Lung (tissue), 17 donors: ENCODE measurements at places on chromosomes 1 and 21. TPM values are rescaled to one million over a fixed set of nuclear protein-coding genes. Genes with fewer than 3 reads are reported as not detected.
A peak's percentile ranks its signal among the peaks of the same experiment; 100 is the strongest.

- no peaks in the 10 kb centered on the region for H3K4me1 ChIP-seq
- DNase-seq: no peak
- no peaks in the 10 kb centered on the region for H3K36me3 ChIP-seq
- no peak overlapping the region for H3K4me3 ChIP-seq
- peaks cover 8% of the 10 kb centered on the region for H3K27me3 ChIP-seq
Observed at GRCh38 chr1:152005360-152005912, 11.8 kb upstream of the S100A10 start.

DNA sequence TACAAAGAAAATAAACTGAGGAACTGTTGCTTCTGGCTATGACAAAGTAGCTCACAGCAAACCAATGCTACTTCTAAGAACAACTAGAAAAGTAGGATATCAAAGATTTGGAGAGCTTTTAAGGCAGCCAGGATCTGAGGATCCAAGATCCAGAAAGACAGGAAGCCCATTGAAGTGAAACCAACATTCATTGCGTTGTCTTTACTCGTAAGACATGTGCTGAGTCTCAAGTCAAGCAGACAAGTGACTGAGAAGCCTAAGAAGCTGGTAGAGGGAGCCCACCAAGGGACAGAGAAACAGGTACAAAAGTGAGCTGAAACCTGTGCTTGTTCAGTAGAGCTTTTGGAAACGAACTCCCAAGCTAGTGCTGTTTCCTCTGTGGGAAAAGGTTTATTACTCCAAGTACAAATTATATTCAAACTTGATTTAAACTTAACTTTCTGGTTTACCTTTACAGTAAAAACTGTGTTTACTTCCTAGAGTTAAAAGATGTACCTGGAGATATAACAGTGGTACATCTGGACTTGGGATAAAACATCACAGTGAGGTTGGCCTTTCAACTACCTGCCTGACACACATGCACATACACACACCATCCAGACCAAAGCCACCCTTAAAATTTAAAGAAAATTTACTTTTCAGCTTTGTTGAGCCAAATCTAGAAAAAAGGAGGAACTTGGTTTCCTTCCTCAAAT is 41.2 kb downstream of the NME7 start:
- H3K27ac ChIP-seq: no peak overlapping the region
- no peak overlapping the region for H3K4me3 ChIP-seq
- no peaks in the 10 kb centered on the region for H3K27me3 ChIP-seq
- no peaks in the 10 kb centered on the region for H3K36me3 ChIP-seq
- no peak for DNase-seq
- no peaks in the 10 kb centered on the region for H3K4me1 ChIP-seq

DNA sequence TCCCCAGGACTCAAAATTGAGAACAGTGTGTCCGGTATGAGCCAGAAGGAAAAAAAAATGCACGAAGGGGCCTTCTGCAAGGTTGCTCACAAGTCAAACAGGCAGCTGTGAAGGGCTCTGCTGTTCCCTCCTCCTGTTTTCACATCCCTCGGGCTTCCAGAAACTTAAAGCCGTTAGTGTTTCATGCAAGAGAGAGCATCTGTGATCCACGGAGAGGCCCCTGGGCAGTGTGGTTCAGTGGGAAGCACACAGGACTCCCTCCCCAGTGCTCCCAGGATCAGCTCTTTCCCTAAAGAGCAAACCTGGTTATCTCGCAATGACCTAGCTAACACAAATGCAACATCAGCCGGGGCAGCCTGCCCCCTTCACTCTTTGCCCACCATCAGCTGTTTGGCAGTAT is 2.9 kb upstream of the MATN1 start:
- no peaks in the 10 kb centered on the region for H3K36me3 ChIP-seq
- no peak for DNase-seq
- H3K4me1 ChIP-seq: no peaks in the 10 kb centered on the region
- no peak overlapping the region for H3K27ac ChIP-seq
- H3K27me3 ChIP-seq: no peaks in the 10 kb centered on the region

DNA sequence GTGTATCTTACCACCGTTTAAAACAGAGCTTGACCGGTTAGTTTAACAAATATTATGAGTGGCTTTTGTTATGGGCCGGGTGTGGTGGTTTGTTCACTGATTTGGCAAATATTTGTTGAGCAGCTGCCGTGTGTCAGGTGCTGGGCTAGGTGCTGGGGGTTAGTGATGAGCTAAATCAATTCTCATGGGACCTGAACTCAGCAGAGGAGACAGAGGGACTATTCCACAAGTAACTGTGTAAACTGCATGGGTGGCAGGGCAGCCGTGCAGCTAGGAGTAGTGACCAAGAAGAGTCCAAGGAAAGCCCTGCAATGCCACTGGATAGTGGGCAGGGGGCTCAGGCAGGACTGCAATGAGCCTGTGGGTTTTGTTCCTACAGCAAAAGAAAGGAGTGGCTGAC is 11.2 kb upstream of the C2CD2 start:
- no peak overlapping the region for H3K4me3 ChIP-seq
- no peak overlapping the region for H3K27ac ChIP-seq
- no peaks in the 10 kb centered on the region for H3K27me3 ChIP-seq
- H3K4me1 ChIP-seq: peaks cover 2% of the 10 kb centered on the region
- DNase-seq: no peak
- no peaks in the 10 kb centered on the region for H3K36me3 ChIP-seq

GRCh38 chr1:155063550-155064110 is at the start of gene EFNA4:
Gene EFNA4, plus strand, starts transcription at chr1:155063740. Its CDS starts 84 bp downstream, at chr1:155063824.
- H3K27me3 ChIP-seq: no peaks in the 10 kb centered on the region
- peak; percentile 91 for DNase-seq
- peak within 1 kb of the TSS; percentile 89 for H3K27ac ChIP-seq

- H3K4me3 ChIP-seq: no peak overlapping the region
- H3K36me3 ChIP-seq: no peaks in the 10 kb centered on the region
- DNase-seq: no peak
- H3K27ac ChIP-seq: no peak overlapping the region
- H3K4me1 ChIP-seq: no peaks in the 10 kb centered on the region
- no peaks in the 10 kb centered on the region for H3K27me3 ChIP-seq
Observed at GRCh38 chr21:33387294-33387693, 15.9 kb upstream of the IFNGR2 start.

DNA sequence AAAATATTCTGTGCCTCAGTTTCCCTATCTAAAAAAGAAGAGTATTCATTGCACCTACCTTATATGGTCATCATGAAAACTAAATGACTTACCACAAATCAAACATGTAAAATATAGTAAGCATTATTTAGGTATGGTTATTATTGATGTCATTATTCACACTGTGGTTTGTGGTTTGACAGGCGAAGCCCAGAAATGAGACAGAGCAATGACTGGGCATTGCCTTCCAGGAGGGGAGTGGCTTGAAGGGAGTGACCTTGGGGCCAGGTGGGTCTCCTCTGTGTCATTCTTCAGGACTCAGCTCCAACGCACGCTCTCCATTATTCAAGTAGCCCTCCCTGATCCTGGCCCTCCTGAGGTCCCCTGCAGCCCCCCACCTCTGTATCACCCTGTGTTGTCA is 133.7 kb downstream of the DMRTA2 start:
- no peak overlapping the region for H3K4me3 ChIP-seq
- no peaks in the 10 kb centered on the region for H3K36me3 ChIP-seq
- H3K27ac ChIP-seq: no peak overlapping the region
- DNase-seq: no peak
- peaks cover 2% of the 10 kb centered on the region for H3K27me3 ChIP-seq
- no peaks in the 10 kb centered on the region for H3K4me1 ChIP-seq

- no peaks in the 10 kb centered on the region for H3K27me3 ChIP-seq
- H3K4me1 ChIP-seq: no peaks in the 10 kb centered on the region
- no peak overlapping the region for H3K27ac ChIP-seq
- H3K36me3 ChIP-seq: no peaks in the 10 kb centered on the region
- no peak for DNase-seq
- H3K4me3 ChIP-seq: no peak overlapping the region
Observed at GRCh38 chr1:7912743-7913557, 27.7 kb downstream of the TNFRSF9 start.

DNA sequence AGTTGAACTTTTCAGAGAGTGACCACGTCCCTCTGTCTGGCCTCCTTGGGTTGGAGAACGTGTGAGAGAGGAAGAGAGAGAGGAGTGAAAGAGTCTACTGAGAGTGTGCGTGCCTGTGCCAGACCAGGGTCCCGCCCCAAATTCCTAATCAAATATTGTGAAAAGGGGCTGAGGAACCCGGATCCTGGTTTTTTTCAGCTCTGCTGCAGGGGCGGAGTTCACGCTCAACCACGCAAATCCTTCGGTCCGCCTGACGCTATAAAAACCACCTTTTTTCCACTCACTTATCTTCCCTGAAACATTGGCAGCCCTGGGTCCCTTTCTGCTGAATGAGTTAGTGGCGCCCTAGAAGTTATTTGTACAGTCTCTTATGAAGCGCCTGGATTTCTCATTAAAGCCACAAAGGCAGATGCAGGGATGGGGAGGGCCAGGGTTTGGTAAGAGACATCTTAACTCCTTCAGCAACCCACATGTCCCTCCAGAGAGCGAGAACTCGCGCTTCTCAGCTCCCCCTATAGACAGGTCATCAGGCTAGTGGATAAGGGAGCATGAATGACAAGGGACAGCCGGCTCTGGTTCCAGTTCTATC is at the start of gene FMOD:
FMOD (minus strand) TSS at position 86 of the 589 bp plus-strand sequence. CDS start 2,852 bp downstream, outside the sequence.
- no peaks in the 10 kb centered on the region for H3K27me3 ChIP-seq
- peaks cover 12% of the 10 kb centered on the region for H3K4me1 ChIP-seq
- peak; percentile 93 for DNase-seq
- no peak within 1 kb of the TSS for H3K27ac ChIP-seq
- peaks cover 9% of the 10 kb centered on the region for H3K36me3 ChIP-seq
- no peak within 1 kb of the TSS for H3K4me3 ChIP-seq

The RPTN gene
- not detected for polyA plus RNA-seq

The FCGR2B gene
- 12.0 TPM for polyA plus RNA-seq

GRCh38 chr1:87642581-87643221 is 314.0 kb downstream of the LMO4 start:
- peaks cover 22% of the 10 kb centered on the region for H3K4me1 ChIP-seq
- no peak overlapping the region for H3K4me3 ChIP-seq
- no peak overlapping the region for H3K27ac ChIP-seq
- peak; percentile 63 for DNase-seq
- no peaks in the 10 kb centered on the region for H3K27me3 ChIP-seq

- no peak for DNase-seq
- peaks cover 51% of the 10 kb centered on the region for H3K36me3 ChIP-seq
- no peaks in the 10 kb centered on the region for H3K4me1 ChIP-seq
- no peak overlapping the region for H3K4me3 ChIP-seq
- H3K27ac ChIP-seq: no peak overlapping the region
Observed at GRCh38 chr1:11024874-11025203, 12.4 kb downstream of the TARDBP start.

The INKA2 gene
- 5.5 TPM for polyA plus RNA-seq

DNA sequence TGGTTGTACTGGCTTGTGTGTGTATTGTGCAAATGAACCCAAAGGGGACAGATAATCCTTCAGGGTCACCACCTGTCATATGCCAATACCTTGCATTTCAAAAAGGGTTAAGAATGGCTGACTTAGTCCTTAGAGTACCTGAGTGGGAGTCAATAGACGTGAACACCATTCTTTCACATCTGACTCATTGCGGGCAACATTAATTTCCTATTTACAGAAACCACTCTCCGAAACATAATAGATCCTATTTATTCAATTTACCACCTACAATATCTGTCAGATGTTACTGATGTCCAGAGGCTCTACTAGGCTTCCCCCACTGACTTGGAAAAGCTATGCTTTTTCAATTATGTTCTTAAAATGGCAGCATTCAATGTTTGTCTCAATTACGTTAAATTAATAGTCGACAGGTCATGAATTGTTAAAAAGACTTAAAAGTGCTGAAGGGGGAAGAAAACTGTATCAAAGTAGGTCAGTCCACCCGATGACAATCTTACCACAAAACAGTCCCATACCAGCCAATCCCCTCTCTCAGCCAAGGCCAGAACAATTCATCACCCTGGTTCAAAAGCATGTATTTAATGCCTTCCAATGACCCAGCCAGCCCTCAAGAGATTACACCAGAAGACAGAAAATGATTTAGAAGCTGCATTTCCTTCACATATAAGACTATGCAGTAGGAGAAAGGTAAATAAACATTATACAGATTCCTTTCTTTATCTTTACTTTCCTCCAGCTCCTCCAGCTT is 48.6 kb upstream of the PLA2G2C start:
- peaks cover 29% of the 10 kb centered on the region for H3K4me1 ChIP-seq
- H3K27ac ChIP-seq: no peak overlapping the region
- DNase-seq: no peak
- H3K4me3 ChIP-seq: no peak overlapping the region

The CCNL2 gene
- polyA plus RNA-seq: 97.9 TPM

The CD5L gene
- polyA plus RNA-seq: 0.33 TPM

DNA sequence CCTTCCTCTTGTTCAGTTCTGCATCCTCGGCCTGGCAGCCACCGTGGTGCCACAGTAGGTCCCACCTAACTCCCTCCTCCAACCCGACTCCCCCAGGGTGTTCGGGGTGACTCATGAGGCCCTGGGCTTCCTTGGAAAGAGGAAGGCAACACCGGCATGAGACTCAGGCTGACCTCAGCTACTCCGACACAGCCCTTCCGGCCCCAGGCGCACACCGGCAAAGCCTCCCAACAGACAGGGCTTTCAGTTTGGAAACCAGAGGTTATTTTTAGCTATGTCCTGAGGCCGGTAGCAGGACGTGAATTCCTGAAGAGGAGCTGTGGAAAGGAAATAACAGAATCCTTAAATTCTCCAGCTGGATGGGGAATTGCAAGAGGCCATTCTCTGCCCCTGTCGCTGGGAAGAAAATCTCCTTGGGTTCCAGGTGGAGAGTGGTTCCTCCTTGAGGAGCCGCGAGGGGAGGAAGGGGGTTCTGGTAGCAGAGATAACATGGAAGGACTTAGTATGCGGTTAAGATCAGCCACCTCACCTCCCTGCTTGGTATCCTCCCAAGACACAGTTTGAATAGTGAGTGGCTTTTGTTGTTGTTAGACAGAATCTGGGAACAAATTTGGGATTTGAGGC is 24.4 kb downstream of the PLXNA2 start:
- no peak overlapping the region for H3K4me3 ChIP-seq
- H3K4me1 ChIP-seq: peaks cover 4% of the 10 kb centered on the region
- DNase-seq: no peak
- no peaks in the 10 kb centered on the region for H3K27me3 ChIP-seq

GRCh38 chr1:239547987-239548386 is 161.6 kb downstream of the CHRM3 start:
- DNase-seq: no peak
- no peak overlapping the region for H3K4me3 ChIP-seq
- H3K27ac ChIP-seq: no peak overlapping the region
- H3K4me1 ChIP-seq: no peaks in the 10 kb centered on the region
- H3K27me3 ChIP-seq: no peaks in the 10 kb centered on the region

GRCh38 chr1:16047791-16048475 is 4.4 kb downstream of the CLCNKB start:
- H3K4me3 ChIP-seq: no peak overlapping the region
- DNase-seq: no peak
- no peaks in the 10 kb centered on the region for H3K36me3 ChIP-seq
- H3K27me3 ChIP-seq: no peaks in the 10 kb centered on the region
- H3K4me1 ChIP-seq: no peaks in the 10 kb centered on the region

DNA sequence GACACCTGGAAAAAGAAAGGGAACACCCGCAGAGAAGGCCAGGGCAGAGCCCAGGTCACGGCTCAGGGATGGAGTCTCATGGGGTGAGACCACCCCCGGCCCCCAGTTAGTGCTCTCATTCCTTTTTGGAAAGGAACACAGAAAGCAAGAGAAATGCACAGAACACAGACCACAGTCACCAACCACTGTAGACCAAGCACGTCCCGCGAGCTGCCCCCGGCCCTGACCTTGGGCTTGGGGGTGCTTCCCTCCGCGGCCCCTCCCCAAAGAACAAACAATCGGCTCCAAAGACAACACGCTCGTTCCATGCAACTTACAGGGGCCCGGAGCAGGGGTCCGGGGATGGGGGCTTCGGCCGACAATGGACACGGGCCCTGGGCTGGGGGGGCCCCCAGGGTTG is 12.8 kb downstream of the CELF3 start:
- no peaks in the 10 kb centered on the region for H3K4me1 ChIP-seq
- peaks cover 15% of the 10 kb centered on the region for H3K36me3 ChIP-seq
